ENCODE measurements at places on chromosomes 16 and 17.

- DNase-seq = no peak
Measured at GRCh38 chr17:69908626-69909368, 166.2 kb upstream of the KCNJ16 start.

GRCh38 chr16:2229632-2230250, 6.3 kb downstream of the E4F1 start:
- no peak for DNase-seq

DNA sequence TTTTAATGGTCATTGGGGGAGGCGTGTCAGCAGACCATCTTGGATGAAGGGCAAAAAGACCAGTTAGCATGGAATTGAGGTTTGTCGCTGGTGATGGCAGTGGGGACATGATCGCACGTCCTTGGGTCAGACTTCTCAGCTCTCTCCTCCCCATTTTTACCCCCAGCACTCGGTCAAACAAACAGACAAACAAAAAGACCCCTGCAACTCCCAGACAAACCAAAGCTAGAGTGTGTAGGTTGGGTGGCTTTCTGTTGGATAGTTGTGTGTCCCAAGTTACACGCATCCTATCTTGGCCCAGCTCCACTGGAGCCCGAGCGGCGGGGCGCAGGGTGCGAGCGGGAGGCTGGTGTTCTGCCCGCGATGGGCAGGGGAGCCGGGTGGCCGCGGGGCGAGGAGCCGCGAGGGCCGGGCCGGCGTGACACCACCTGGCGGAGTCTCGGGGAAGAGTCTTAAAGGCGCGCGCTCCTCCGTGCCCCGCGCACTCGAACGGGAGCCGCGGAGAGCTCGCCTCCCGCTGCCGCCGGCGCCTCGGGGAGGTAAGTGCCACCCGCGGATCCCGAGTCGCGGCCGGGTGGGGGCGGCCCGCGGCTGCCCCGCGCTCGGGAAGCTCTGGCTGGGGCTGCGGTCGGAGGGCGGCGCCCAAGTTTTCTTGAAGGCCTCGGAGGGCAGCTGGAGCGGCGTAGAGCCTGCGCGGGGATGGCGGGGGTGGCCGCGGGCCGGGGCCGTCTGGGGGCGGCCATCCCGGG, 18.5 kb upstream of the NTN1 start:
- peak; percentile 38 for DNase-seq

- no peak for DNase-seq
Measured at GRCh38 chr16:6558126-6558525, 774.5 kb upstream of the RBFOX1 start.

GRCh38 chr17:32206861-32207260, 58.8 kb upstream of the RHBDL3 start:
- DNase-seq = no peak

DNA sequence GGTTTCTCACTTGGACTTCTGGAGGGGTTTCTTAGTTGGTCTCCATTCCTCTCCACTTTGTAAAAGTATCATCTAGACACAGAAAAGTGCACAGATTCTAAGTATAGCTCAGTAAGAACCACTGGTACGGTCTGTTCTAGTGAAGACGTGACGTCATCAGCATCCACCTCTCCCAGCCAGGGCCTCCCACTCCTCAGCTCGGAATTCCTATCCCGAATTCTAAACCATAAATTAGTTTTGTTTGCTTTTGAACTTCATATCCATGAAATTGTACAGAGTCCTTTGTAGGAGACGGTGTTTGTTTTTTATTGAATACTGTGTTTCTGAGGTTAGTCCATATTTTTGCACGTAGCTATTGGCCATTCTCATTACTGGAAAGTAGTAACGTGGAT, 25.5 kb downstream of the FOXK2 start:
- DNase-seq = no peak

- peak; percentile 19 for DNase-seq
Measured at GRCh38 chr16:79601092-79601930, 774 bp upstream of the MAF start.

DNA sequence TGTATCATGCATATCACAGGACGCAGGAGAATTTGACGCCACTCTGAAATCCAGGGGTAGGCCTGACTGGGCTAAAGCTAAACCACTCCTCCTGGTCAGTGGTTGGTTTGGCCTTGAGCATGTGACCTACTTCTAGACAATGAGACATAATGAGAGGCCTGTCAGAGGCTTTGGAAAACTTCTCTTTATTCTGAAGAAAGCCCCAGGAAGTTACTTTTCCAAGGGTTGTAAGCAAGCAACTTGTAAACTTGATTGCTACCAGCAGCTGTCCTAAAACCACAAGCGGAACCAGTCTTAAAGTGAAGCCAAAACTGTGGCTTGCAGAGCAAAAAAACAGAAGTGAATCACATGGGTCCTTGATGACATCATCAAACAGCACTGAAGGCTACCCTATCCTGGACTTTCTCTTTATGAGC, 138.2 kb upstream of the COX10 start:
- no peak for DNase-seq

- no peak for DNase-seq
Measured at GRCh38 chr17:71084219-71084618, 914.9 kb downstream of the KCNJ2 start.
